ENCODE measurements at places on chromosomes 5 and 9. TPM values are rescaled to one million over a fixed set of nuclear protein-coding genes. Genes with fewer than 3 reads are reported as not detected.

Gene PCDHGC4
- total RNA-seq: 0.77 TPM

Gene PDE8B
- total RNA-seq: 0.56 TPM

Gene TMOD1
- 0.28 TPM for total RNA-seq

Gene TARS1
- 240 TPM for total RNA-seq

Gene FOXI1
- total RNA-seq: under 0.01 TPM

Gene NPDC1
- total RNA-seq: 14.6 TPM

Gene PDE6A
- total RNA-seq: not detected

Gene CCDC192
- not detected for total RNA-seq

Gene PLPP7
- 19.4 TPM for total RNA-seq

Gene SLC4A9
- not detected for total RNA-seq
